Thyroid gland (tissue), 4 donors: ENCODE measurements at places on chromosomes 5 and 9.

DNA sequence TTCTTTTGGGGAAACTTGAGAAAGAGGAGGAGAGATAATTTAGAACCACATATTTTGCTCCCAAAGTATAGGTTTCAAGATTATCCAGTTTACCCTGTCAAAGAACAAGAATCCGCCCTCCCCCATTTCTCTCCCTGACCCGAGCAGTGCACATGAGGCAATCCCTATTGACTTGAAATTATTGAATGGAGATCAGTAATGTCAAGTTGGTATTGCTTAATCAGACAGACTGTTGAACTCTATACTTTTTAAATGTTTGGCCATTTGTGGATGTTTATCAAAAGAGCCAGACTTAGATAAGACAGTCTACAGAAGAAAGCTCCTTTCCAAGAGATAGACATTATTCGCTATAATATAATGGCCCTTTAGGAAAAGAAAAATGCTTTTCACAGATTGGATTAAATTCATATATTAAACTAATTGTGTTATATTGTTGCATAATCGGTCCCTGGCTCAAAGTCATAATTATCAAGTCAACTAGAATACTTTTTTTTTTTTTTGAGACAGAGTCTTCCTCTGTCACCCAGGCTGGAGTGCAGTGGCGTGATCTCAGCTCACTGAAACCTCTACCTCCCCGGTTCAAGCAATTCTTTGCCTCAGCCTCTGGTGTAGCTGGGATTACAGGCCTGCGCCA lies 5.3 kb downstream of the SLC25A25 start:
- peaks cover 61% of the 10 kb centered on the region for H3K4me1 ChIP-seq
- H3K36me3 ChIP-seq = no peaks in the 10 kb centered on the region
- no peak overlapping the region for H3K4me3 ChIP-seq
- DNase-seq = no peak

DNA sequence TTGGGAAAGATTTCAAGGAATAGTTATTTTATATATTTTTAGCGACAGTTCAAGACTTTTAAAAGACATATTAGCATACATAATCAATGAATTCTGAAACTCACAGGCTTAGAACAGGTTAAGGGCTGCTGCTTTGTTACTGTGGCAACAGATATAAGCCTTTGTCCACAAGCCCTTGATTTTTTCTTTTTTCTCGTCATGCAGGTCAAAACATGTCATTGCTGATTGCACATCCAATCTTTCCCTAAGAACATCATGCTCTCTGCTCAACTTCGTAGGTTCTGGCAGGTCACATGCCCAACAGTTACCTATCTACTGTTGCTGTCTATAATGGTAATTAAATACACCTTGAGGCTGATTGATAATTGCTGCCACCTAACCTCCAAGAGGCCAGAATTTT lies 172.5 kb upstream of the PTPRD start:
- no peak overlapping the region for H3K27ac ChIP-seq
- H3K4me3 ChIP-seq = no peak overlapping the region
- no peak for DNase-seq
- no peaks in the 10 kb centered on the region for H3K4me1 ChIP-seq

GRCh38 chr5:32628049-32628844 lies 42.9 kb downstream of the SUB1 start:
- peaks cover 16% of the 10 kb centered on the region for H3K4me1 ChIP-seq
- peak; percentile 22 for DNase-seq
- H3K27ac ChIP-seq = no peak overlapping the region

- DNase-seq = no peak
- peaks cover 82% of the 10 kb centered on the region for H3K27me3 ChIP-seq
- no peak overlapping the region for H3K27ac ChIP-seq
- peaks cover 31% of the 10 kb centered on the region for H3K4me1 ChIP-seq
- H3K4me3 ChIP-seq = no peak overlapping the region
Measured at GRCh38 chr5:88671505-88672499, 211.2 kb downstream of the MEF2C start.

DNA sequence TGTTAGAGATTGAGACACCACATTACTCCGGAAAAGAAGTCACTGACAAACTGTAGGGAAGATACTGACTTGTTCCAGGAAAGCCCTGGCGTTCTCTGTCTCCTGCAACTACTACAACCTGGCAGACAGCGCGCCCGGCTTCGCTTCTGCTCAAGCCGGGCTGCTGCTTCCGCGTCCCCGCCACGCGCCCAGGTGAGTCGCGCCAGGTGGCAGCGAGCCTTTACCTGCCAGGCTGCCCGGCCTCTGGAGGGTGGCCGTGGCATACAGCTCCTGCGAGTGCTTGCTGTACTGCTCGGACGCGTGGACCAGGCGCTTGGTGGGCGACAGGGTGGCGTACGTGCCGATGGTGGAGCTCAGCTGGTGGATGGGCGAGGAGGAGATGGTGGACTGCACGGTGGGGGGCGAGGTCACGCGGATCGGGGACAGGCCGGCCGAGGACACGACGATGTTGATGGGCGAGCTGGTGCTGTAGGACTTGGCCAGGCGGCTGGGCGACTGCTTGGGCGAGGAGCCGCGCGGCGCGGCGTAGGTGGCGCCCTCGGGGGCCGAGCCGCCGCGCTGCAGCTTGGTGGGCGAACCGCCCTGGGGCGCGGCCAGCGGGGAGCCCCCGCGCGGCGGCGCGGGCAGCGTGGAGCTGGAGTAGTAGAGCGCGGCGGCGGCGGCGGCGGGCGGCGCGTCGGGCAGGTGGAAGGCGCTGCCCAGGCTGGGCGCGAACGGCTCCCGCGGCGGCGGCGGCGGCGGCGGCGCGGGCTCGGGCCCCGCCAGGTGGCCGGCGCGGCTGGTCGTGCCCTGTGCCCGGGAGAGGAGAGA lies 519.6 kb downstream of the CTNND2 start:
- H3K27me3 ChIP-seq = peaks cover 12% of the 10 kb centered on the region
- peaks cover 8% of the 10 kb centered on the region for H3K4me1 ChIP-seq
- H3K27ac ChIP-seq = no peak overlapping the region
- H3K36me3 ChIP-seq = no peaks in the 10 kb centered on the region
- H3K4me3 ChIP-seq = no peak overlapping the region

- no peaks in the 10 kb centered on the region for H3K36me3 ChIP-seq
- no peak for DNase-seq
- no peak overlapping the region for H3K4me3 ChIP-seq
- no peaks in the 10 kb centered on the region for H3K4me1 ChIP-seq
- H3K27me3 ChIP-seq = no peaks in the 10 kb centered on the region
Measured at GRCh38 chr5:142455856-142456255, 131.0 kb upstream of the SPRY4 start.

DNA sequence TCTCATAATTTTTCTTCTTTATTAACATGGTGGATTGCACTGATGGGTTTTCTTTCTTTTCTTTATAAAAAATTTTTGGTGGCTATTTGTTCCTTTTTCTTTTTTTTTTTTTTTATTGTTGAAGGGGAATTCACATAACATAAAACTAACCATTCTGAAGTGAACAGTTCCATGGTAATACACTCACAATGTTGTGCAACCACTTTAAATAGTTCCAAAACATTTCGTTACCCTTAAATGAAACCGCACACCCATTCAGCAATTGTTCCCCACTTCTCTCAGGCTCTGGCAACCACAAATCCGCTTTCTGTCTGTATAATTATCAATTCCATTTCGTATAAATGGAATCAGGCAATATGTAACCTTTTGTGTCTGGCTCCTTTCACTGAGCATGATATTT lies 11.7 kb upstream of the SETX start:
- no peaks in the 10 kb centered on the region for H3K27me3 ChIP-seq
- H3K4me1 ChIP-seq = no peaks in the 10 kb centered on the region
- no peaks in the 10 kb centered on the region for H3K36me3 ChIP-seq
- no peak overlapping the region for H3K27ac ChIP-seq
- no peak for DNase-seq
- no peak overlapping the region for H3K4me3 ChIP-seq

DNA sequence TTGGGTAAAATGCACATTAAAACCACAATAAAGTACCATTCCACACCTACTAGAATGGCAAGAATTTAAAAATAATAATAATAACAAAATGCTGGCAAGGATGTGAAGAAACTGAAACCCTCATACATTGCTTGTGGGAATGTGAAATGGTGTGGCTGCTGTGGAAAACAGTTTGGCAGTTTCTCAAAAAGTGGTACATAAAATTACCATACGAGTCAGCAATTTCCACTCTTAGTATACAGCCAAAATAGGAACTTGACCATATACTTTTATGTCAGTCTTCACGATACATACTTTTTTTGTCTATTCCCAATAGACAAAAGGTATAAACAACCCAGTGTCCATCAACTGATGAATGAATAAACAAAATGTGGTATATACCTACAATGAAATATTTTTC lies 15.6 kb downstream of the FKBP15 start:
- no peak for DNase-seq
- no peaks in the 10 kb centered on the region for H3K27me3 ChIP-seq
- no peak overlapping the region for H3K4me3 ChIP-seq
- H3K4me1 ChIP-seq = no peaks in the 10 kb centered on the region
- H3K27ac ChIP-seq = no peak overlapping the region
- H3K36me3 ChIP-seq = peaks cover 7% of the 10 kb centered on the region

GRCh38 chr9:93826209-93826608 lies 128.9 kb downstream of the BARX1 start:
- H3K4me1 ChIP-seq = peaks cover 6% of the 10 kb centered on the region
- DNase-seq = no peak
- H3K36me3 ChIP-seq = no peaks in the 10 kb centered on the region
- H3K27ac ChIP-seq = no peak overlapping the region

GRCh38 chr5:73125289-73125688 lies 4.9 kb downstream of the TMEM171 start:
- no peak overlapping the region for H3K27ac ChIP-seq
- H3K4me3 ChIP-seq = no peak overlapping the region
- no peaks in the 10 kb centered on the region for H3K27me3 ChIP-seq

DNA sequence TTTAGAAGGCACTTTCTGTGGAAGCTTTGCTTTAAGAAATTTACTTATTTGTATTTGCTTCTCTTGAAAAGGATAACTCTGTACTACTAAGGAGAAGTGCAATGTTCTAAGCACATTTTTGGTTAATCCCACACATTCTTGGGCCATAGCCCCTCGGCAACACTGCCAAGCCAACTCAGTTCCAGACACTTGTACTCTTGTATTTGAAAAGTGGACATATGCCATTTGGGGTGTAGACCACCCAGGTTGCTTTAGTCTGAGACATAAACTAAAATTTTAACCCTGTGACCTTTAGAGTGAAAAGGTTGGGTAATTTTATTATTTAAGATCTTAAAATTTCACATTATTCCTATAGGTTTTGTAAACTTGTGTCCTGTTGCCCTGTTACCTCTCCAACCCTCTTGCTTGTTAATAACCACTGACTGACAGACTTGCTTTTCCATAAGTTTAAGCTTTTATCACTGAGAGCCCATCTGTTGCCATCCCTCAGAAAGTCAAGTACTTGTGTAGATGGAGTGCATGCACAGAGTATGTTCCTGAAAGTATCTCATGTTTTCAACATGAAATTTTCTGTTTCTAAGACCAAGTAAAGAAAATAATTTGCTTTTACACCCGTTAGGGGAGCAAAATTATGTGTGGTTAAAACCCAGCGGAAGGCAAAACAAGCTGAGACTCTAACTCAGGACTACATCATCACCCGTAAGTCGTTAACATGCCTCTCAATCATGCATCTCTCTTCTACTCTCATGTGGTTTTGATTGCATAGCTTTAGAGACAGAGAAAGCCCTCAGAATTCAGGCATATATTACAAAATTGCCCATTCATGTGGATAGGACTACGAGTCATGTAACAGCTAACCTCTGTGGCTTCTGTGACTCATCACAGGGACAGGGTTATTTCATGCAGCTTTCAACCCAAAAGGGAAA lies 117.3 kb downstream of the GDNF start:
- H3K36me3 ChIP-seq = peaks cover 9% of the 10 kb centered on the region
- H3K4me1 ChIP-seq = peaks cover under 1% of the 10 kb centered on the region
- no peaks in the 10 kb centered on the region for H3K27me3 ChIP-seq
- DNase-seq = no peak

GRCh38 chr5:60522292-60522905 lies 177.6 kb downstream of the DEPDC1B start:
- peaks cover 5% of the 10 kb centered on the region for H3K4me1 ChIP-seq
- H3K36me3 ChIP-seq = no peaks in the 10 kb centered on the region
- no peak overlapping the region for H3K27ac ChIP-seq
- H3K27me3 ChIP-seq = no peaks in the 10 kb centered on the region
- DNase-seq = no peak

DNA sequence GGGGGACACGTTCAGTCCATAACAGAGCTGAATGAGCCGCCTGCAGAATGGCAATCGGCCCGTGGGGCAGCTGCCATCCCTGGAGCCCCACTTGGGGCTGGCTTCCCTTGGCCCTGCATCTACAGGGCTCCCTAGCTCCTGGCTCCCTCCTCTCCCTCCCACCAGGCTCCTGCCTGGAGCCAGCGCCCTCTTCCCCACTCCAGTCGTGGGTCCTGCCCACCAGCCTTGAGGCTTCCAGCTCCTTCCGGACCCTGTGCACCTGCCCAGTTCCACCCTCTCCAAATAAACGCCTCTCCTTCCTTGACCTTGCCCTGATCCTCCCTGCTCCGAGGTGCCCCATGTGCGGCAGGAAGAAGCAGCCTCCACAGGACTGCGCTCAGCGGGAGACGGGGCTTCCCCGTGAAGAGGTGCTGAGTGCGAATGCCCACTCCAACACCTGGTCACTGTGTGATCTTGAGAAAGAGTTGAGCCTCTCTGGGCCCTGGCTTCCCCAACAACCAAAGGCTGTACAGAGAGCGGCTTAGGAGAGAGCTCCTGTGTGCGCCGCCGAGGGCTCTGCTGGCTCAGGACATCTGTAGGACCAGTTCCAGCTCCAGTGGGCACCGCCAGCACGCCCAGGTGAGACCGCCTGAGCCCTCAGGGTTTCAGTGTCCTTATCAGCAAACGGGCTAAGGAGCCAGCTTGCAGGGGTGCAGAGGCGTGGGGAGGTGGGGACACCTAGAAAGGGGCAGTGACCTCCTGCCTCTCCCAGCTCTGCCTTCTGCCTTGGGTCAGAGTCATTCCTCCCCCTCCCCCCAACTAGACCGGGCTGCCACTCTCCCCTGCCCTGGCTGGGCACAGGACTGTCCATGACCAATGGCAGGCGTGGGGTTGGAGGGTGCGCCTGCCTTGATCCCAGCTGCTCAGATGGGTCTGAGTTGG lies 12.1 kb downstream of the C9orf50 start:
- no peaks in the 10 kb centered on the region for H3K27me3 ChIP-seq
- H3K27ac ChIP-seq = peak overlapping the region; percentile 60
- DNase-seq = peak; percentile 38
- peaks cover 49% of the 10 kb centered on the region for H3K4me1 ChIP-seq
- H3K36me3 ChIP-seq = no peaks in the 10 kb centered on the region

- H3K36me3 ChIP-seq = peaks cover 4% of the 10 kb centered on the region
- no peak for DNase-seq
- H3K27ac ChIP-seq = no peak overlapping the region
- H3K27me3 ChIP-seq = no peaks in the 10 kb centered on the region
- H3K4me3 ChIP-seq = no peak overlapping the region
Measured at GRCh38 chr9:94761481-94761880, 35.0 kb downstream of the AOPEP start.

- H3K36me3 ChIP-seq = no peaks in the 10 kb centered on the region
- H3K27me3 ChIP-seq = no peaks in the 10 kb centered on the region
- no peak for DNase-seq
- H3K4me3 ChIP-seq = no peak overlapping the region
Measured at GRCh38 chr9:109730228-109730627, 49.8 kb upstream of the PALM2AKAP2 start.
